Right cardiac atrium (tissue), 5 donors: ENCODE measurements at places on chromosomes 5 and 9. TPM values are rescaled to one million over a fixed set of nuclear protein-coding genes. Genes with fewer than 3 reads are reported as not detected.

DNA sequence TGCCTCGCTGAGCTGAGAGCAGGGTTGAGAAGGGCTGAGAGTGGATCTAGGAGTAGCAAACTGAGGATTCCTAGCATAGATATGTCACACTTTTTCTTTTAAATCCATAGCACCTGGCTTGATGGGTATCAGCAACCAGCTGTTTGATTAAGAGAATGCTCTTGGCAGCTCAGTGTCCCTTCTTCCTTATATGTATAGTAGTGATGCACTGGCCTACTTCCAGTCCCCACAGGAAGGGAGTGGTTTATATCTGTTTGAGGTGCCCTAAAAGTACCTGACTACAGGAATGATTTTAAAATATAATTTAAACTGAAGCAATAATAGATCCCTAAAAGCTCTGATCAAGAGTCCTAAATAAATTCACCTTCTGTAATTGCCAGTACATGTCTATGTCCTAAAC is 546.8 kb upstream of the ZNF608 start:
- no peak for DNase-seq

DNA sequence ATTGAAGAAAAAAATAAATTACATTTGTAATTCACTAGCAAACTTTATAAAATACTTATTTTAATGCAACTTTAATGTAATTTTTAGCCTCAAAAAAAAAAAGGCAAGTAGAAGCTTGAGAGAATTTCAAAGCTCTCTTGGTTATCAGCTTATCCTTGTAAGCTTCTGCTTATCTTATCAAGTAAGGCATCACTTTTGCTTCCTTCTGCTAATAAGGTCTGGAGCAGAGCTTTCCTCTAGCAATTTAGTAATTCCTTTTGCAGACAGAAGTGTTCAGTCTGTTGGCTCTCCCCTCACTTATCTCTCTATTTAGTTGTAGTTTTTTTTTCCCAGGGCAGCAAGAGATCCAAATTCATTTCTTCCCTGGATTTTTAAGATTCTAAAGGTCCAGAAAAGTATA is 525.0 kb downstream of the ISL1 start:
- no peak for DNase-seq

DNA sequence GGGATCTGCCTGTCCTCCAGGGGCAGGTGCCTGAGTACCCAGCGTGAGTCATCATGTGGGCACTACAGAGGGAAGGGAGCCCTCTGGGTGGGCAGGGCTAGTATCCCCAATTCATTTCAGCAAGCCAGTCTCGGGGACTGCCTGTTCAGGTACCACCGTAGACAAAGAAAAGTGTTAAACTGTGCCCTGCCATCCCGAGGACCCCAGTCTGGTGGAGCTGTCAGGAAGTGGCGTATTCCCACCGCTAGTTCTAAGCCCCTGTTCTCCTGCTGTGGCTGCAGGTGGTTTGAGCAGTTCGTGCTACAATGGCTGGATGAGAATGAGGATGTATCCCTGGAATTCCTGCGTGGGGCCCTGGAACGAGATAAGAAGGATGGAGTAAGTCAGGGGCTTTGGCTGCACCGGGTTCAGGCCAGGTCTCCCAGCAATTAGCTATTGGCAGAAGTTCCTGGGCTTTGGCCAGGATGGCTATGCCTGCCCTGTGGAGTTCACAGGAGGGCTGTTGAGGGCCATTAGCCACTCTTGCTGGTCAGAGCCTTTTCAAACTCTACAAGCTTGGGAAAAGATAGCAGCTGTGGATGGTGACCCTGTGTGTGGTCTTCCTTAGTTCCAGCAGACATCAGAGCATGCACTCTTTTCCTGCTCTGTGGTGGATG is 93.2 kb upstream of the RUSC2 start:
- no peak for DNase-seq

DNA sequence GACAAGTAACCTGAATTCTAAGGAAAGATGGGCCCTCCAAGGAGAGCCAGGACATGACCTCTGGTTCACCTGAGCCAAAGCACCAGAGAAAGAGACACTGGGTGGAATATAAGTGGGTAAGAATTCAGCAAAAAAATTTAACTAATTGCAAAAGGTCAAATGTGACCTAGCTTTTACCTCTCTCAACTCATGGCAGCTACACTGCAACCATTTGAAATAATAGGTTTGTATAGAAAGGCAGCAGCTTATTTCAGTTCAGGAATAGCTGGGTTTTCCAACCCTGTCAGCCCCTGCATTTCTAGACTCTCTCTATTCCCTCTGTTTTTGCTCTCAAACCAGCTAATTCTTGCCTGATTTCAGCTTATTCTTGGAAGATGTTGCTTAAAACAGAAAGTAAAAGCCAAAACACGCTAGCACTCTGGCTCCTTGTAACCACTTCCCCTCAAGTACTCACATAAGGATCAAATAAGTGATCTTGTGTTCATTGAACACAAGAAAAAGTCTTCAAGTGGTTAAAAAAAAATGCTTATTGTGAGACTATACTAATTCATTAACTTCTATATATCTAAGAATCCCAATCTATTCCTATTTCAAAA is 101.1 kb upstream of the NR4A3 start:
- no peak for DNase-seq

- no peak for DNase-seq
Measured at GRCh38 chr9:130911254-130912049, 14.8 kb upstream of the QRFP start.

GRCh38 chr9:126690431-126691051 is 76.8 kb downstream of the LMX1B start:
- no peak for DNase-seq

DNA sequence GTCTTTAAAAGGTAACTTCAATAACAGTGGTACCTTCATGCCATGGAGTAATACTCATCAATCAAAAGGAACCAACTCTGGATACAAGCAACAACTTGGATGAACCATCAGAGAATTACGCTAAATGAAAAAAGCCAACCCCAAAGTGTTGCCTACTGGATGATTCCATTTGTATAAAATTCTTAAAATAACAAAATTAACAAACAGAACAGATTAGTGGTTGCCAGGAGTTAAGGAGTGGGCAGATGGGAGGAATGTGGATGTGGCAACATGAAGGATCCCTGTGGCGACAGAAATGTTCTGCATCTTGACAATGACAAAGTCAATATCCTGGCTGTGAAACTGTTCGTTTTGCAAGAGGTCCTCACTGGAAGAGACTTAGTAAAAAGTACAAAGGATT is 50.5 kb downstream of the SPTLC1 start:
- no peak for DNase-seq

DNA sequence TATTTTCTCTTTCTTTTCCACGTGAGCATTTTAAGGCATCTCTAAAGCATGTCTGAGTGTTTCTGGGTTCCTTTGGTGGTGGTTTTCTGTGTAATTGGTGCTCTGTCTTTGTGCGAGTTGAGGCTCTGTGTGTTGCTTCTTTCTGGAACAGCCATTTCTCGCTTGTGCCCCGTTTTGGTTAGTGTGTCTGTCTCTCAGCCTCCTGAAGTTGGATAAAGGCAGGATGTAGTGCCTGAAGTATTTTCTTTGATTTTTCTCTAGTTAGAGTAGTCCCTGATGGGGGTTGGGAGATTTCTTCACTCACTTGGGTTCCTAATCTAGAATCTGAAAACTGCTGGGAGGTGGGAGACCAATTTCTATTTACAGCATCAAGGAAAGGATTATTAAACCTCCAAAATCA is 129.7 kb upstream of the TMEM161B start:
- DNase-seq: no peak

- peak; percentile 2 for DNase-seq
Measured at GRCh38 chr9:135108831-135109510, 21.5 kb downstream of the OLFM1 start.

DNA sequence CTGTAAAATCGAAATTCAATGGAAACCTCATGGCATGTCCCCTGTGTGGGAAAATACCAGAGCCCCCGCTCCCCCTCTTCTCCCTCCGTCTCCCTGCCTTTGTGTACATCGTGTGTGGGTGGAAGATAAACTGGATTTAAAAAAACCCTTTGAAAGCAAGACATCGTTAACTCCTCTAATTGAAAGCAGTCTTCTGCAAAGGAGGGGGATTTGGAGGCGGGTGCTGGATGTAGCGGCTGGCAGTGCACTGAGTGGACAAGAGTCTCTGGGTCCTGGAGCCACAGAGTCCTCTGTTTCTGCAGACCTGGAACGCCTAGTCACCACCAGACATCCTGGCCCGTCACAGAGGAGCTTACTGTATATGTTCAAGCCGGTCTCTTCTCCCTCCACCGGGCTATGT is 169.4 kb downstream of the PAPPA start:
- DNase-seq: no peak

DNA sequence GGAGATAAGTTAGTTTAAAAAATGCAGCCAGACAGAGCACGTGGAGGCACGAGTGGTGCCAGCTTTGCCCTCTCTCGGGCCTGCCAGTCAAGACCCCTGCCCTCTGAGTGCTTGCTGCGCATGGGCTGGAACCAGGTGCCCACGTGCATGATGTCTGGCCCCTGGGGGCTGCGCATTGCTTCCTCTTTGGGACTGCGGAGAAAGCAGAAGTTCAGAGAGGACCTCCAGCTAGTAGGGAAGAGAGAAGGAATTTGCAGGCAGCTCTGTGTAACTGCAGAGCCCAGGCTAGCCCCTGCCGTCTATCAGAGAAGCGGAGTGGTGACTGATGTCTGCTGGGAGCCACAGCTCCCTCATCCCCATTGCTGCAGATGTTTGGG is 9.7 kb upstream of the RNU6ATAC start:
- peak; percentile 77 for DNase-seq

- no peak for DNase-seq
Measured at GRCh38 chr5:85182344-85182743, 797.7 kb upstream of the EDIL3 start.

GRCh38 chr9:1300941-1301340 is 250.8 kb downstream of the DMRT2 start:
- DNase-seq: no peak

- DNase-seq: peak; percentile 41
Measured at GRCh38 chr5:180670586-180671359, 21.4 kb upstream of the FLT4 start.

DNA sequence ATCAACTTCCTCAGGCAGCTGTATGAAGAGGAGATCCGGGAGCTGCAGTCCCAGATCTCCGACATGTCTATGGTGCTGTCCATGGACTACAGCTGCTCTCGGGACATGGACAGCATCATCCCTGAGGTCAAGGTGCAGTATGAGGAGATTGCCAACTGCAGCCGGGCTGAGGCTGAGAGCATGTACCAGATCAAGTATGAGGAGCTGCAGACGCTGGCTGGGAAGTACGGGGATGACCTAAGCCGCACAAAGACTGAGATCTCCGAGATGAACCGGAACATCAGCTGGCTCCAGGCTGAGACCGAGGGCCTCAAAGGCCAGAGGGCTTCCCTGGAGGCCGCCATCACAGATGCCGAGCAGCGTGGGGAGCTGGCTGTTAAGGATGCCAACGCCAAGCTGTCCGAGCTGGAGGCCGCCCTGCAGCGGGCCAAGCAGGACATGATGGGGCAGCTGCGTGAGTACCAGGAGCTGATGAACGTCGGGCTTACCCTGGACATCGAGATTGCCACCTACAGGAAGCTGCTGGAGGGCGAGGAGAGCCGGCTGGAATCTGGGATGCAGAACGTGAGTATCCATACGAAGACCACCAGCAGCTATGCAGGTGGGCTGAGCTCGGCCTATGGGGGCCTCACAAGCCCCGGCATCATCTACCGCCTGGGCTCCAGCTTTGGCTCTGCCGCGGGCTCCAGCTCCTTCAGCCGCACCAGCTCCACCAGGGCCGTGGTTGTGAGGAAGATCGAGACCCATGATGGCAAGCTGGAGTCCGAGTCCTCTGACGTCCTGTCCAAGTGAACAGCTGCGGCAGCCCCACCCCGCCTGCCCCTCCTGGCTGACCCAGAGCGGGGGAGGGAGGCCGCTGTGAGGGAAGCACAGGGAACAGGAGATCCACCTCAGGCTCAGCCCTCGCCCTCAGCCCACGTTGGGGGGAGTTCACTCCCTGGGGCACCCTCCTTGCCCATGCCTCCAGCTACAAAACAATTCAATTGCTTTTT is 84.0 kb downstream of the SEC61B start:
- DNase-seq: no peak

GRCh38 chr5:123807177-123807945 is 295.4 kb downstream of the CSNK1G3 start:
- DNase-seq: peak; percentile 30

- DNase-seq: no peak
Measured at GRCh38 chr5:173839117-173839713, 48.9 kb upstream of the CPEB4 start.

GRCh38 chr9:108134486-108135128 is 645.0 kb upstream of the KLF4 start:
- DNase-seq: no peak

DNA sequence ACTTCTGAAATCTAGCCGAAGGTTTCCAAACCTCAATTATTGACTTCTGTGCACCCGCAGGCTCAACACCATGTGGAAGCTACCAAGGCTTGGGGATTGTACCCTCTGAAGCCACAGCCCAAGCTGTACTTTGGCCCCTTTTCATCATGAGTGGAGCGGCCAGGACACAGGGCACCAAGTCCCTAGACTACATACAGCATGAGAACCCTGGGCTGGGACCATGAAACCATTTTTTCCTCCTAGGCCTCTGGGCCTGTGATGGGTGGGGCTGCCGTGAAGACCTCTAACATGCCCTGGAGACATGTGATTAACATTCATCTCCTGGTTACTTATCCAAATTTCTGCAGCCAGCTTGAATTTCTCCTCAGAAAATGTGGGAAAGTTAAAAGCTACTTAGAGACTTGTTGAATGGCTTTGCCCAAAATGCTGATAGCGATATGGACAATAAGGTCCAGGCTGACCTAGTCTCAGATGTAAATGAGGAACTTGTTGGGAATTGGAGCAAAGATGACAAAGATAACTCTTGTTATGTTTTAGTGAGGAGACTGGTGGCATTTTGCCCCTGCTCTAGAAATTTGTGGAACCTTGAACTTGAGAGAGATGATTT is 34.1 kb upstream of the CPLANE1 start:
- DNase-seq: no peak

Gene ACOT12
- total RNA-seq: not detected

Gene RAB24
- total RNA-seq: 21.2 TPM

Gene ARHGEF39
- not detected for total RNA-seq

Gene FAM169A
- 7.7 TPM for total RNA-seq

Gene DCAF12
- total RNA-seq: 17.1 TPM

Gene FAXDC2
- 27.6 TPM for total RNA-seq

Gene SNAPC4
- total RNA-seq: 4.0 TPM

Gene UBE2QL1
- total RNA-seq: 16.2 TPM
